ENCODE measurements at places on chromosomes 3 and 15. TPM values are rescaled to one million over a fixed set of nuclear protein-coding genes. Genes with fewer than 3 reads are reported as not detected.
A peak's percentile ranks its signal among the peaks of the same experiment; 100 is the strongest.

The CMTM8 gene
- total RNA-seq = 8.6 TPM

The CYP8B1 gene
- not detected for total RNA-seq

The DUOXA1 gene
- 0.26 TPM for total RNA-seq

The SLC9A9 gene
- not detected for total RNA-seq

The GLDN gene
- total RNA-seq = 2.3 TPM

The CTXN2 gene
- not detected for total RNA-seq

- no peak for DNase-seq
These were observed 961.5 kb upstream of the NR2F2 start for GRCh38 chr15:95368755-95369601.

GRCh38 chr3:186099178-186099577 is 9.7 kb downstream of the ETV5 start:
- peak; percentile 57 for DNase-seq

DNA sequence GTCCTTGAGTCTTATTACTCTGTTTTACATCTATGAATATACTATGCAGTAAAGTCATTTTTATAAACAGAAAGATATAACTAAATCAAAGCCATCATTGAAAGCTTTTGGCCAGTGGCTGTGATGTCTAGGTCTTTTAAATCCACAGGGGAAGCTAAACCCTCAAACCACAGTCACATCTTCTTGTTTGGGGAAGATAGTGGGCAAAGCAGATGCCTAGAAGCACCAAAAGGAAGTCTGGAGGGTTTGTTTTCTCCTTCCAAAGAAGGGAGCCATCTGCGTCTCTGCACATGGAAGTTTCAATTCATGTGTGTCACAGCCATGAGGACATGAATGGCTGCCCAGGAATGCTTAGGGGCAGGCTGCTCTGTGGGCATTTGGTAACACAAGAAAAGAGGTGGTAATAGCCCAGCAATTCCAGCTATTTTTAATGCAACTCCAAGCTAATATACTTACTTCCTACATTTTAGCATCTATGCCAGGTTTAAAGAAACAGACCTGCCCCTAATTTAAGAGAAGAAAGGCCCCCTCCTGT is 322.2 kb downstream of the SLC9A9 start:
- no peak for DNase-seq

DNA sequence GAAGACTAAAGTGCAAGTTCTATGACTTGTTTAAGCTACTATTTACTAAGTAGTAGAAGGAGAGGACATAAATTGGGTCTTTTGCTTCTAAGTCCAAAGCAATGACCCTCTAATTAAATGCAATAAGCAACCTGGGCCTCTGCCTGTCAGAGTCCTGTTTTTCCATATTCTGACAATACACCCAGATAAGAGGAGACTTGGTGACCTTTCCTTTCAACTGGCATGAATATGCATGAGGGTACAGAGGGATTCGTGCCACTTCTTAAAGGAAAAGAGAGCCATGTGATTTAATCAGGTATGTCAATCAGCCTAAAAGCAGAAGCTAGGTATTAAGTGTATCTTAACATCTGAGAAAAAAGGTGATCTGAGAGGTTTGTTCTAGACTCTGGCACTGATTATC is 50.7 kb upstream of the FGF7 start:
- no peak for DNase-seq

- no peak for DNase-seq
These were observed 57.3 kb downstream of the LSM3 start for GRCh38 chr3:14235912-14236295.

DNA sequence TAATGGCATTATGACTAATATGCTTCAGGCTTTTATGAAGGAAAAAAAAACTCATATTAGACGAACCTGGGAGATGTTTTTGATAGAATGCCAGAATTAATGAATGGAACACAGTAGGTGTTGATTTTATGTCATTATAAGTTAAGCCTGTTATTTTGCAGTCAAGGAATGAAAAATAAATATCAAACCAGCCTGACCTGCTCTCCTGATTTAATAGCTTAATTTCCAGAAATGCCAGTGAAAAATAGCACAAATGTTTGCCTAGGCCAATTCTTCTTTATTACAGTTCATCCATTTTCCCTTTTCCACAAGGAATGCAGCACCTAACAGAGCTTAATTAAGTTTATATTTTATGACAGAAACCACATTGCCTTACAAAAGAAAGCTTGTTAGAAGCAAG is 292.0 kb downstream of the TBL1XR1 start:
- DNase-seq = no peak

- no peak for DNase-seq
These were observed at the start of gene WWTR1 for GRCh38 chr3:149657926-149658743. Gene WWTR1, minus strand, starts transcription at chr3:149658025. Its CDS starts 719 bp downstream, at chr3:149657306.

DNA sequence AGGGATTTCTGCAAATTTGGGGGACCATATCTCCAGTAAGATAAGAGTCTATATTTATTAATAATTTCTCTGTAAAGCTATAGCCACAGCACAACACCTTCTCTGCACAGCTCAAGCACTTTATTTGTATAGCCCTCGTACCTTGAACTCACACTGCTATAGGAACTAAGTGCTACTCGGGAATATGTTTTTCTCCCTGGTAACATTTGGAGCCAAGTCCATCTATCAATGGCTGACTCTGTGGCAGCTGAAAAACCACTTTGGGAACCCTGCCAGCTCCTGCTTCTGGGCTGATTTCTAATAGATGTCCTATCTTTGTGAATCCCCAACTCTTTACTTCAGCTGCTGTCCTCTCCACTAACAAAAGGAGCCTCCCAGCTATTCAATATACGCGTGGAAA is 298.5 kb downstream of the GBE1 start:
- no peak for DNase-seq

DNA sequence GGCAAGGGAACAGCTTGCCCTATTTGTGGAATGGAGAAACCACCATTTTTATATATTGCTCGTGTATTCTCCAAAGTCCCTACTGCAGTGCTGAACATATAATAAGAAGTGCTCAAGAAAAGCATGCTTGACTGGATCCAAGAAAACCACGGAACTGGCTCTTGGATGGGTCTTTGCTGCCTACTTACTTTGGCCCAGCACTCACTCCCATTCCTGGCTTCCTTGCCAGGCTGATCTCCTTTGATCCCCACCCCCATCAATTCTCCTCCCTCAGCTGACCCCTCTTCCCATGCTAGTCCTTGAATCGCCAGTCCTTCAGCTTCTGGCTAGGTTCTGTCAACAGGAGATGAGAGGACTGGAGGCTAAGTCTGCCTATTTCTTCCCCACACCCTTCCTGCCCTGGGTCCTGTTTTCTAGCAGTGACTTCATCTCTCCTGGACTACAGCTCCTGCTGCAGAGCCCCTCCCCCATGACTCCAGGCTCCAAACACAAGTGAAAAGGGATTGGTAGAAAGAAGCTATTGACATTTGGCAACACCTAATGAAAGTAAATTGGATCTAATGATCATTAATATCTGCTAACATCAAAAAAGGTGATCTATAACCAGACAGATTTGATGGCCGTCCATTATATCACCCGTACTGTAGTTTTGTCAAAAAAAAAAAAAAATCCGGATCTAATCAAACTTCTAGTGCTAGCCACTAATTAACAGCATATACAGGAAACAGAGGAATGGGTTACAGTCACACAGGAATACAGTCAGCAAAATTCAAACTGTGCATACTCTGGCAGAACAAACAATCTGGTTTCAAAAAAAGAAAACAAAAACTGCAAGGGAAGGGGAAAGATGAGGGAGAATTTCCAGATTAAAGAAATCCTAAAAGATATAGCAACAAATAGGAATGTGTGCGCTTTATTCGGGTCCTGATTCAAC is 7.8 kb downstream of the FAM240A start:
- DNase-seq = no peak

- no peak for DNase-seq
These were observed 19.8 kb downstream of the CCR3 start for GRCh38 chr3:46261926-46262594.

DNA sequence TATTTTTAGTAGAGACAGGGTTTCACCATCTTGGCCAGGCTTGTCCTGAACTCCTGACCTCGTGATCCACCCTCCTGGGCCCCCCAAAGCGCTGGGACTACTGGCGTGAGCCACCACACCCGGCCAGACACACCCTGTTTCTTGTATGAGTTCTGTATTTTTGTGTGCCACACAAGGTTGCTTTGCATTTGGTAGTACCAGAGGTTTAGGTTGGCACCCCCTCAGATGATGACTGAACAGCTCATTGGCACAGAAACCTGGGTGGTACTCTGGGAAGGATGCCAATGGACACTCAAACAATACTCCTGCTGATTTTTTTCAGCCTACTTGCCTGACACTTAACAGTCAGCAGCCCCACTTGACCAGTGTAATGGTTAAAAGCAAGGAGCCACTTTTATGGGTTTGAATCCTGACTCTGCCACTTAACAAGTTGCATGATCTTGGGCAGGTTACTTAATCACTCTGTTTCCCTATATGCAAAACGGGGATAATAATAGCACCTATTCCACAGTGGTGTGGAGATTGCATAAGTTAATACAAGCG is 39.2 kb upstream of the BCL2A1 start:
- no peak for DNase-seq

DNA sequence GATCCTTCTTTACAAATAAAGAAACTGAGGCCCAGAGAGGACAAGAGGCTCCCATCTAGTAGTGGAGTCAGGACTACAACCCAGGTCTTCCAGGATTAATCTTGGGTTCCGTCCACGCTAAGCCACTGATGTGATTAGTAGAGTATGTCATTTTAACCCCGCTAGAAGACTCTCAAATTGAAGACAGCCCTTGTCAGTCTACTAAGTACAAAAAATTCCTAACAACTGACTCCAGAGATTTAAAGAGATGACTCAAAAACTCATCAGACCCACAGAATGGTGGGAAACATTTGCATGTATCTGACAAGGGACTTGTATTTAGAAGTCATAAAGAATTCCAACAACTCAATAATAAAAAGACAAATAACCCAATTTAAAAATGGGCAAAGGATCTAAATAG is 145.3 kb downstream of the CNTN3 start:
- no peak for DNase-seq

DNA sequence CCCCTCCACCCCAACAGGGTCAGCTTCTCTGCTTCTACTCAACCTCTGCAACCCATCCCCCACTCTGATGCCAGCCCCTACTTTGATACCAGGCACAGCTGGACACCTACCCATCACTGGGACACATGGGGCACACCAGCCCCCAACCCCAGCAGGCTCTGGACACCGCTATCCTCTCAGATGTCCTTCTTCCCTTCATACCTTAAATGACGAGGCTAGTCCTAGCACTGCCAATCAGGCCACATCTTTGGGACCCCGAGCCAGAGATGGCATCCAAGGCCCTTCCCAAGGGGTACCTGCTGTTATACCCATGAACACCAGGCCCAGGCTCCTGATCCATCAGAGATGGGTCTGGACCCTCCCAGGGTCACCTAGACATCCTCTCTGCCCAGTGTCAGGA is 10.6 kb downstream of the POC1A start:
- no peak for DNase-seq

- DNase-seq = no peak
These were observed 29.9 kb downstream of the LINGO1 start for GRCh38 chr15:77602800-77603199.

- no peak for DNase-seq
These were observed 97.9 kb downstream of the RAP2B start for GRCh38 chr3:153259956-153260355.

DNA sequence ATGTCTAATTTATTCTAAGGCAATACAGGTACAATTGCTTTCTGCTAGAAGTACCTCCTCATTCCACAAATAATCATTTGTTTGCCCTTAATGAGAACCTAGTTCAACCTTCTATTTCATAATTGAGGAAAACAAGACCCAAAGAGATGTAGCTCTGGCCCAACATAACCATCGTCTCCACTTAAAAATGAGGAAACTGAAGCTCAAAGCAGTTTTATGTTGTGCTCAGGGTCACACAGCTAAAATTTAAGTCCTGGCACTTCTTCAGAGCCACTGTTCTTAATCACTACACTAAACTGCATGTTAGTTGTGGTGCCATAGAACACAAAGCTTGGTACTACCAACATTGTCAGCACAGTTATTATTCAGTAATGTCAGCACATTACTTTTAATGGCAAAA is 108.0 kb downstream of the SERPINI1 start:
- DNase-seq = no peak

- no peak for DNase-seq
These were observed 87.2 kb downstream of the DNAJC13 start for GRCh38 chr3:132504375-132504933.

DNA sequence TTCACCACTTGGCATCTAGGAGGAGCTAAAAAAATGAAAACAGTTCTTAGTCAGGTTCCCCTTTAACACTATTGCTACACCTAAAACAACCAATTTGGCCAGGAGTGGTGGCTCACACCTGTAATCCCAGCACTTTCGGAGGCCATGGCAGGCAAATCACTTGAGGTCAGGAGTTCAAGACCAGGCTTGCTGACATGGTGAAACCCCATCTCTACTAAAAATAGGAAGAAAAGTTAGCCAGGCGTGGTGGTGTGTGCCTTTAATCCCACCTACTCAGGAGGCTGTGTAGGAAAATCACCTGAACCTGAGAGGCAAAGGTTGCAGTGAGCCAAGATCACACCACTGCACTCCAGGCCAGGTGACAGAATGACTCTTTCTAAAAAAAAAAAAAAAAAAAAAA is 124.1 kb downstream of the DGKG start:
- DNase-seq = no peak

DNA sequence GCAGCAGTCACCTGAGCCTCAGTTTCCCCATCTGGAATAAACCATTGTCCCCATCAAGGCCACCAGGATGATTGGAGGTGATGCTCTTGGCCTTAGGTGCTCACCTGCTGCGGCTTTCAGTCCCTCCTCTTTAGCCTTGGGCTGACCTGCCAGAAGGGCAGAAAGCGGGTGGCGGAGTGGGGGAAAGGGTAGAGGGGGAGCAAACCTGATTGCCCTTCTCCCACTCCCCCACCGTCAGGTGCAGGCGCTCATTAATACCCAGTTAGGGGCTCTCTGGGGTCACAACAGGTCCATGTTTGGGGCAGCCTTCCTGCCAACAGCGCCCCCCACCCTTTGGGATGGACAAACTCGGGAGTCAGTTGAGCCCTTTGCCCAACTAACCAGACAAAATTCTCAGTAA is 50.5 kb downstream of the GRIP2 start:
- no peak for DNase-seq

DNA sequence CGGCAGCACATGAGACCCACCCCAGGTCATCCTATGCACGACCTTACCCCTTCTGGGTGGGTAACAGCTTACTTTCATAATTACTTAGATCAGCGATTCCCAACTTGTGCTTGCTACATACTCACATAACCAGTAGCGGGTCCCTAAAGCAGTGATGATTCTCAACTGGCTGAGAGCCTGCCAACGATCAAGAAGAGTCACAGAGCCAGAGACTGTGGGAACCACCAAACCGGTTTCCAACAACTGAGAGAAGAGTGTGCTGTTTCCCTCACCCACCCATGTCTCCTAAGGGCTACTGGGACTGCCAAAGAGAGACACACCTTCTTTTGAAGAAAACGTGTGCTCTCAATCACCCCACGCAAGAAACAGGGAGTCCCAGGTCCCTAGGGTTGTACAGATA is 12.0 kb upstream of the XXYLT1 start:
- no peak for DNase-seq

- no peak for DNase-seq
These were observed 552.9 kb downstream of the DIPK2A start for GRCh38 chr3:144524531-144524930.

GRCh38 chr15:27222479-27222878 is 251.5 kb downstream of the GABRG3 start:
- DNase-seq = no peak
